ENCODE measurements at places on chromosomes 1 and 21.
A peak's percentile ranks its signal among the peaks of the same experiment; 100 is the strongest.

DNA sequence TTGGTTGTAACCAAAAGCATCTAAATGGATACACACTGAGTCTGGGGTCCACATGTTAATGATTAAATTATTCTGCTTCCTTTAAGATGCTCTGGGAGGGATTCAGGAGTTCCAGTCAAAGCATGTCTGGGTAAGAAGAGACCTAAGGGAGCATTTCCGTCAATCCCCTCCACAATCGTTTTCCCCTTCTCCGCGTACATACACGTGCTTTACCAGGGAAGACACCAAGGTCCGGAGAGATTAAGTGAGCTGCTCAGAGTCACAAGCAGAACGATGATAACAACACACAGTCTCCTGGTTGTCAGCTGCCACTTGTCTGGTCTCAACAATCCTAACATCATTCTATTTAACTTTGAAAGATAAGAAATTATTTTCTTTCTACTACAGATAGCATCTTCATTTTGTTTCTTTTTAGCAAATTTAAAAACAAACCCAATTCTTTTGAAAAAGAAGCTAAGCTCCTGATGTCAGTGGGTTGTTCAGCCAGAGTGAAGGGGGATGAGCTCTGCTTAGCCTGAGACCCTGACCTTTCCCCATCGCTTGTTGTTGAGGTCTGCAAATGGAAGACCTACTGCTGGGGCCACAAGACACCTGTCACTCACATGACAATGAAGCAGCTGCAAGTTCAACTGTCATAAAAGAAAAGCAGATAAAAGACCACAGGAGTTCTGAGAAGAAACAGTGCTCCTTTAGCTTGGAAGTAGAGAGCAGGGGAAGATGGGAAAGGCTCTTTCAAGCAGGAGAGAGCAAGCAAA, 4.5 kb downstream of the PAFAH2 start:
- no peak for DNase-seq

DNA sequence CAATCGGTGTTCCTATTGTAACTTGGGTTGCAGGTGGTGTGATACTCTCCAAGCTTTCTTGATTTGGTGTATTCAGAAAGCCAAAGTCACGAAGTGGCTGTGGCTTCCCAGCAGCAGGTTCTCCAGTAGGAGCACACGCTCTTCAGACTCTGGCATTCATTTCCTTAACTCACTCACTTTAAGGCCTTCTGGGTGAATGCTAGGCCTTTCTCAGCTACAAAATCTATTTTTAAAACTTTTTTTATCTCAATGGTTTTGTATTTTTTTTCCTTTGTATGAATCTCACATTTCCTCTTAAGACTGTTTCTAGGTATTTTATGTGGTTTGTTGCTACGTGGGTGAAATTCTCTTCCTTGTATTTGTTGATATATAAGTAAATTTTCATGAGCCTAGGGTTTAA, 22.9 kb upstream of the PKN2 start:
- no peak for DNase-seq

DNA sequence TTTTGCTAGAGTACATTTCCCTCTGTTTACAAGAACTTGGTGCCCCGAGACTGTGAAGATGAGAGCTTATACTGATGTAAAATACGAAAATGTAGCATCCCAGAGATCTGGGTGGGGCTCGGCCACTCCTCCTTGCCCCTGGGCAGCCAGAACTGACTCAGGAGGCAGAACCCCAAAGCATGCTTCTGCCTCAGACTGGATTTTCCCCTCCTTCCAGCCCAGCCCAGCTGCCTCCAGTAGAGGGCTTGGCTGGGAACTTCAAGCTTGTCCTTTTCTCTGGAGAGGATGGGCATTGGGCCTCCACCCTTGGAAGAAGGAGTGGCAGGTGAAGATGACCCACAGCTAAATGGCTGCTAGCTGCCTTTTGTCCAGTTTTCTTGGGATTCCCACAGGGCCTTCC, 24.3 kb upstream of the BTG2 start:
- no peak for DNase-seq

DNA sequence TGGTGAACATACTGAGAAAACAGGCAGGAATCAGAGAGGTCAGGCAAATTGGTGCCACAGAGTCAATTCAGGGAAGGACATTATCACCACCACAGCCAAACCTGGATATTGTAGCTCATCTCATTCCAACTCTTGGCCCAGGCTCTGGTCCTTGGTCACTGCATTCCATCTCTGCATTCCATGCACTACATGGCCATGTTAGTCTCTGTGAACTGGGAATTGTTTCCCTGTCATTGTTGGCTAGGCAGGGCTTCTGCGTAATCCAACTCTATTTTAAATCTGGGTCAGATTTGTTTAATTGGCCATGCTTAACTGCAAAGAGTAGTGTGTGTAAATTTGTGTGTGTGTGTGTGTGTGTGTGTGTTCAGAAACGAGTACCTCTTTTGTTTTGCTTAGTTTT, 837.6 kb upstream of the ADAMTS5 start:
- DNase-seq: no peak

DNA sequence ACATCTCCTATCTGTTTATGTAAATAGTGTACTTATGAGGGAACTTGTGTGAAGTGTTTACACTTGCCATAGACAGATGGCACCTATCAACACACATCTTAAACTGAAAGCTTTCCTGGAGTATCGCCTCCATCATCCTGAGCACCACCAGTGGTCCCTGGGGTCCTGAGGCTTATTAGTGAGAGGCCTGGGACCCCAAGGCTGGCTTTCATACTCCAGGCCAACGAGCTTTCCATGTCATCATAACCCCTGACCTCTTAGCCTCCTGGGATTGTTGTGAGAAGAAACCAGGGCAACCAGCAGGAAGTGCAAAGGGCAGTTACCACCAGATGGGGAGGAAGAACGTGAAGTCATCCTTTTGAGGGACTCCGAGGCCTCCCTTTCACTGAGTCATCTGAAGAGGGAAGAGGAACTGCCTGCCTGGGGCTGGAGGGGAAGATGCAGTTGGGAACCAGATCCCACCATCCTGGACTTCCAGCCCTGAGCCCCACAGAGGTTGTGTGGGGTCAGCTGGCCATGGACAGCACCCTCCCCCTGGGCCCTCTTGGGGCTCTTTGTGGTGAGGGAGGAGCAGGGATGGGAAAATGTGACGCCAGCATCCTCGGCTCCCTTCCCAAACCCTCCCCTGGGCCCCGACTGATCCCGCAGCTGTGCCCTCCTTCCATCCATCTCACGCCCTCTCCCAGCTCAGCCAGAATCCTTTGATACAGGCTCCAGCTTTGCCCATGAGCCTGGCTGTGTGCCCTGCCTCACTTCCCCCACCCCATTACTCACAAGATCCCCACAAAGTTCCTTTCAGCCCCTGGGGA, 5.8 kb downstream of the INKA2 start:
- peak; percentile 78 for DNase-seq

- DNase-seq: no peak
These were observed 125.3 kb downstream of the SIPA1L2 start for GRCh38 chr1:232504651-232505050.

- no peak for DNase-seq
These were observed 155.5 kb upstream of the FGGY start for GRCh38 chr1:59141267-59141863.

GRCh38 chr1:221886743-221887414, 145.0 kb upstream of the DUSP10 start:
- DNase-seq: no peak

DNA sequence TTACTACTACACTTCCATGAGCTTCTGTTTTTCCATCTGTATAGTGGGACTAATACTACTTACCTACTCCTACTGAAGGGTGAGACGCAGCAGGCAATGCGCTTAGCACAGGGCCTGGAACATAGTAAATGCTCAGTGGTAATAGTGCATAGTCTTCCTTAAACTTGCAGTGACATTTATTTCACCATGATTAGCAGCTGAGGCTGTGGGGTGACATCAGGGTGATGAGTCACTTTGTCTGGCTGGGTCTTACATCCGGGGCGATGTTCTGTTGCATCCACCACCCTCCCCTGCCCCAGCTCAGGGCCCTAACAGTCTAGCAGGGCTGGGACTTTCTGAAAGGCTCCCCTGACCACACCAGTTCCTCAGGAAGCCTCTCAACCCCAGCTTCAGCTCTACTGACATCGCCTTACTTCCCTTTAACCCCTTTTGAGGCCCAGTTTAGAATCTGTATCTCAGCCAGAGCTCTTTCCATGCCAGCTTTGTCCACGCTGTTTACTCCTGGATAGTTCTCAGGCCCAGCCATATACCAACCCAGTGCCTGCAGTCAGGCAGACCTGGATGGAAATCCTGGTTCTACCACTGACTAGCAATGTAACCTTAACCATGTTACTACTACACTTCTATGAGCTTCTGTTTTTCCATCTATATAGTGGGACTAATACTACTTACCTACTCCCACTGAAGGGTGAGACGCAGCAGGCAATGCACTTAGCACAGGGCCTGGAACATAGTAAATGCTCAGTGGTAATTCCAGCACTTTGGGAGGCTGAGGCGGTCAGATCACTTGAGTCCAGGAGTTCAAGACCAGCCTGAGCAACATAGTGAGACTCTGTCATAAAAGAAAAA, 66.3 kb downstream of the CD58 start:
- DNase-seq: no peak

DNA sequence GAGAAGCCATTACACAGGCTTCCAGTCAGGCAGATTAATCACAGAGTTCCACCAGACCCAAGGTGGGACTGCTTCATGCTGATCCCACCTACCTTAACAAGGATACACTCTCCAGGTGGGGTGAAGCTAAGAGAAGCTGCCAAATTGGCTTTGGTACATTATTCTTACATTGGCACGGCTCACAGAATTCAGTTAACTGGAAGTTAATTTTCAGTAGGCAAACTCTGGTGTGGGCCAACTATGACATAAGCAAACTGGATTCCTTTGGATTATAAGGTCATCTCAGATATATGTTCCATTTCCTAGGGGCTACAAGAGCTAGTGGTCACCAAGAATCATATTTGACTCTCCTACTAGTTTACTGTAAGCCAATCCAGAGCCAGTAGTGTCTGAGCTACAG, 448.8 kb upstream of the BEND5 start:
- no peak for DNase-seq

GRCh38 chr1:219092206-219092605, 81.5 kb upstream of the LYPLAL1 start:
- no peak for DNase-seq

DNA sequence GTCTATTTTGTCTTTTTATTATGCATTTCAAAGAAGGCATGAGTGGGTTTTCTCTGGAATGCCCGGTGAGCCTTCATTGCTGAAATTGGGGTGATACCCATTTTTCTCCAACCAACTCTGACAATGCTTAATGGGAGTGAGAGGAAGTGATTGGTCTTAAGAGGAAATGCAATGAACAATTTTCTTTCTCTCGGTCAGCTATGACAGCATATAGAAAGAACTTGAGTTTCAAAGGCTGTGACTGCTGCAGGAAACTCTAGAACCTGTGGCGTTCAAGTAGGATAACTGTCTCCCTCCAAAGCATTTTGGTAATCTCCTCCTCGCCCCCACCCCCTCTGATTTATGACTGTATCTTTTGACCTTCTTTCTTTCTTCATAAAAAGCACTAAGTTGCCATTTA, 155.9 kb downstream of the LYPLAL1 start:
- no peak for DNase-seq

- no peak for DNase-seq
These were observed 49.0 kb downstream of the RGS7 start for GRCh38 chr1:241308011-241308410.

- no peak for DNase-seq
These were observed 24.2 kb downstream of the ABL2 start for GRCh38 chr1:179205284-179205683.

GRCh38 chr1:108636876-108637275, 24.0 kb downstream of the HENMT1 start:
- no peak for DNase-seq

DNA sequence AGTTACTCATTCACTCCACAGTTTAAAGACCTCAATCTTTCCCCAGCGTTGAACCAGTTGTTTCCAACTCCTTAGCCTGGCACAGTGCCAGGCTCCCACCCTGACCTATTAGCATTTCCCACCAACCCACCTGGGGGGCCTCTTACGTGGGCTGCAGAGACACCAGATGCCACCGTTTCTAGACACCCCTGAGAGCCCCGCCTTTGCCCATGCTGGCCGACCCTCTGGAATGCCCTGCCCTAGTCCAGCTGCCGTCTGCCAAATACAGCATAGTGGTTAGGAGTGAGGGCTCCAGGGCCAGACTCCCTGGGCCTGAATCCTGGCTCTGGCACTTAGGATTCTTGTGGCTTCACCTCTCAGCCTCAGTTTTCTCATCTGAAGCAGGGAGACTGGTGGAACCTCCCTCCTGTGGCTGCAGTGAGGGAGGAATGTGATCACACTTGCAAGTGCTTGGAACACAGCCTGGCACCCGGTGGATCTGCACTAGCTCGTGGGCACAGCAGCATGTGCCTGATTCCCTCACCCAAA, 65.2 kb downstream of the TMCO4 start:
- no peak for DNase-seq

- no peak for DNase-seq
These were observed 52.0 kb upstream of the RPL11 start for GRCh38 chr1:23639460-23640095.

GRCh38 chr1:19438516-19439195, 46.7 kb downstream of the CAPZB start:
- DNase-seq: no peak

DNA sequence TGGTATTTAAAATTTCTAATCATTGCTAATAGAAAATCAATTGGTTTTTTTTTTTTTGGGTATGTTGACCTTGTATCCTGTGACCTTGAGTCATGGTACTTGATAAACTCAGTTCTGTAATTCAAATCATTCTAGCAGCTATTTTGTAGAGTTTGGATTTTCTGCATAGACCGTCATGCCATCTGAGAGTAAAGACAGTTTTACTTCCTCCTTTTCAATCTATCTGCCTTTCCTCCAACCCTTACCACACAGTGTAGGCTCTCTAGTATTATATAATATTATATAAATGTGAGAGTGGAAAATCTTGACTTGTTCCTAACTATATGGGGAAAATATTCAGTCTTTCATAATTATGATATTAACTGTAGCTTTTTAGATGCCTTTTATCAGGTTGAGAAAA, 7.0 kb downstream of the TDRD5 start:
- DNase-seq: no peak

DNA sequence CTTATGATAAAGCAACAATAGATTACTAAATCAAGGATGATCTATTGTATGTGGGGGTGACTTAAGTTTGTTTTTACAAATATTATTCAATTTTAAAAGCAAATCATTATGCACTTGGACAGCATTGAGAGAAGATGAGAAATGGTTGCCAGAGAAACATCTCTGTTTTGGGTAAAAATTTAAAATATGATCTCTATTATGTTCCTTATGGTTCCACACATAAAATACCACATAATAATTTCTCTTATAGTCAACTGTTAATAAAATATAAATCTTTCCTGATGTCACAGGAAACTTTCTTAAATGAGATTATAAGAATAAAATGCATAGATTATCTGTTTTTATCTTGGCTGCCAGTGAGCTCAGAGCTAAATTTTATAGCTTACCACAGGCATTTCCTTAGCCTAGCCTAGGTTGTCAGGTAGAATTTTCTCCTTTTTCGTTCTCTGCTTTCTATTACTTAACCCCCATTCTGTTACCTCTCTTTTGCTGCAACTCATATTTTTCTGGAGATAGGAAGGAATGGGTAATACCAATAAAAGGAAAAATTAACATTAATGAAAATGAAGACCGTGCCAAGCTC, 109.7 kb downstream of the TGFB2 start:
- no peak for DNase-seq
